ENCODE measurements at places on chromosomes 2 and 18.

GRCh38 chr2:235141411-235142128 is 189.8 kb downstream of the SH3BP4 start:
- no peak for DNase-seq

- DNase-seq: no peak
Measured at GRCh38 chr18:58756148-58756547, 84.9 kb downstream of the MALT1 start.

DNA sequence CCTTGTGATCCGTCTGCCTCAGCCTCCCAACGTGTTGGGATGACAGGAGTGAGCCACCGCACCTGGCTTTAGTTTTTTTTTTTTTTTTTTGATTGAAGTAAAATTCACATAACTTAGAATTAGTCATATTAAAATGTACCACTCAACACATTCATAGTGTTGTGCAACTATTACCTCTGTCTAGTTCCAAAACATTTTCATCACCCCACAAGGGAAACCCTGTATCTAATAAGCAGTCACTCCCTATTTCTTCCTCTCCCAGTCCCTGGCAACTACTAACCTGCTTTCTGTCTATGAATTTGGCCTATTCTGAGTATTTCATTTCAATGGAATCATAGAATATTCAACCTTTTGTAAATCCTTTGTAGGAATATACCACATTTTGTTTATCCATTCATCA is 123.9 kb upstream of the FAM117B start:
- DNase-seq: no peak

- no peak for DNase-seq
Measured at GRCh38 chr2:29119211-29119610, 4.0 kb downstream of the CLIP4 start.

DNA sequence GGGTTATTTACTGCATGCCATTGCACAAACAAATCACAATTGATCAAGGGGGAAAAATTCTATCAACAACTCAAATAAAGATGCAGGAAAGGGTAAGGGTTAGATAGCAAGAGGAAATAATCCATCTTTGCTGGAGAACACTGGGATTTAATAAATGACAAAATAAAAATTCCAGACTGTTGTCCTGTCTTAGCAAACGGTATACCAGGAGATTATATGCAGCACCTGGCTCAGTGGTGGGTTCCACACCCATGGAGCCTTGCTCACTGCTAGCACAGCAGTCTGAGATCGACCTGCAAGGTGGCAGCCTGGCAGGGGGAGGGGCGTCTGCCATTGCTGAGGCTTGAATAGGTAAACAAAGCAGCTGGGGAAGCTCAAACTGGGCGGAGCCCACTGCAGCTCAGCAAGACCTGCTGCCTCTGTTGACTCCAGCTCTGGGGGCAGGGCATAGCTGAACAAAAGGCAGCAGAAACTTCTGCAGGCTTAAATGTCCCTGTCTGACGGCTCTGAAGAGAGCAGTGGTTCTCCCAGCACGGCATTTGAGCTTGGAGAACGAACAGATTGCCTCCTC is 296.5 kb upstream of the THSD7B start:
- no peak for DNase-seq

- no peak for DNase-seq
Measured at GRCh38 chr2:220787251-220787650, 784.9 kb downstream of the EPHA4 start.

DNA sequence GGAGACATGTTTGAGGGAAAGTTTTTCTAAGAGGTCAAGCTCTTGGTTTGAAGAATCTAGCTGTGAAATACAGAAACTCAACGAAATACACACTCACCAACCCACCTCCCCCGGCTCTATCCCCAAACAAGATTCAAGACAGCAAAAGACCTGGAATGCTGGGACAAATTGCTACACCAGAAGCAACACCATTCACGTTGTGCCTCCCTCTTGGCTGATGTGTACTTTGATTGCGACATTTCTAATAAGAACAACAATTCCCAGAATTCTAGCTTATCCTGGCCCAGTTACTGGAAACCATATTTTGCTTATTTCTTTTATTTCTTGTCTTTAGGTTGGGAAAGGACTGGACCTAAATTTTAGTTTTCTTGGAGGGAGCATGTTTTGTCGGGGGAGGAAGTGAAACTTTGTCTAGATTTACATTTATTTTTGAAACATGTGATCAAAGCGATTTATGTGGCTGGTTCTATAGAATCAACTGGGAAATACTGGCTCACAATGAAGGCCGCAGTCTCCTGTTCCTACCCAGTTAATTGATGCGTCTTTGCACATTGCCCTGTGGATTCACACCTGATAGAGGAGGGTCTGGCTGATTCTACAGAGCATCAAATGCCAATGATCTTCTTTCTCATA is 29.6 kb upstream of the LPIN1 start:
- DNase-seq: no peak

- no peak for DNase-seq
Measured at GRCh38 chr2:45121236-45121927, 112.1 kb upstream of the SIX2 start.

- DNase-seq: no peak
Measured at GRCh38 chr2:236993286-236993685, 92.4 kb upstream of the COPS8 start.

- no peak for DNase-seq
Measured at GRCh38 chr2:65182570-65182969, 45.1 kb upstream of the ACTR2 start.

GRCh38 chr2:202690321-202690900 is 55.6 kb downstream of the FAM117B start:
- no peak for DNase-seq

DNA sequence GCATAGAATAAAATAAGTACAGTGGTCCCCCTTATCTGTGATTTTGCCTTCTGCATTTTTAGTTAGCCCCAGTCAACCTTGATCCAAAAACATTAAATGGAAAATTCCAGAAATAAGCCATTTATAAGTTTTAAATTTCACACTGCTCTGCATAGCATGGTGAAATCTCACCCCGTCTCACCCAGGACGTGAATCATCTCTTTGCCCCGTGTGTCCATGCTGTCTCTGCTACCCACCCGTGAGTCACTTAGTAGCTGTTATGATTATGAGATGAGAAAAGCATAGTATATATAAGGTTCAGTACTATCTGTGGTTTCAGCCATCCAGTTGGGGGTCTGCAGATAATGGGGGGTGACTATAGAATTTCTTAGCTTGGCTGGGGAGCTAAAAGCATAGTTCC is 67.3 kb downstream of the RHBDD1 start:
- DNase-seq: no peak

DNA sequence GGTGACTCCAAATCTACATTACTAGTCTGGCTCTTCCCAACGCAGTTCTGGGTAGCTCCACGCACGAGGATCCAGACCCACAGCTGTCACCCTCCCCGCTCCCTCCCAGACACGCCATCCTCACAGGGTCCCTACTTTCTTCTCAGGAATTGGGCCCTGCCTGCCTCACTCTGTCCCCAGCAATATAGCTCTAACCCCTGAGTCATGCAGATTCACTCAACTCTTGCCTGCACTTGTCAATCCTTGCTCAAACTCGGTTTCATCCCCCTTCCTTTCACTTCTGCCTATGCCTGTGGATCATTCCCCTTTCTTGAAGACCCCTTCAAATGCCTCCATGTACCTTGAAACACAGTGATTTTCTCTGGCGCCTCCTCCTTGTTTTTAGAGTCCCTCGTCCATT is 5.0 kb downstream of the ST8SIA5 start:
- DNase-seq: no peak

DNA sequence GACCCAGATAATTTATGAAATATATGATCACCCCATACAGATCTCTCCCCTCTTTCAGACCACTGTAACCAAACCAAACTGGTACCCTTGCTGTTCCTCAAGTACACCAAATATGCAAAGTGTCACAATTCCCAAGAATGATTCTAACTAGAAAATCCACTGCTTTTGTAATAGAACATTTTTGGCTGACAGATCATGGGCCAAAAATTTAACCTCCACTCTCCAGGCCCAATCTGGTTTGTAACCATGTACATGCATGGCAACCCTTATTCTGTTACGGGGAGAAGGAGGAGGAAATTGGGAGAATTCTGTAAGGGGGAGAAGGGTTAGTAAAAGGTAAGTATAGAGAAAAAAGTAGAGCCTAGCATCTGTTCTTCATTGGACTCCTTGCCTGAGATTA is 62.0 kb downstream of the IKZF2 start:
- DNase-seq: no peak

GRCh38 chr18:48920408-48921038 is 30.2 kb downstream of the SMAD7 start:
- no peak for DNase-seq

DNA sequence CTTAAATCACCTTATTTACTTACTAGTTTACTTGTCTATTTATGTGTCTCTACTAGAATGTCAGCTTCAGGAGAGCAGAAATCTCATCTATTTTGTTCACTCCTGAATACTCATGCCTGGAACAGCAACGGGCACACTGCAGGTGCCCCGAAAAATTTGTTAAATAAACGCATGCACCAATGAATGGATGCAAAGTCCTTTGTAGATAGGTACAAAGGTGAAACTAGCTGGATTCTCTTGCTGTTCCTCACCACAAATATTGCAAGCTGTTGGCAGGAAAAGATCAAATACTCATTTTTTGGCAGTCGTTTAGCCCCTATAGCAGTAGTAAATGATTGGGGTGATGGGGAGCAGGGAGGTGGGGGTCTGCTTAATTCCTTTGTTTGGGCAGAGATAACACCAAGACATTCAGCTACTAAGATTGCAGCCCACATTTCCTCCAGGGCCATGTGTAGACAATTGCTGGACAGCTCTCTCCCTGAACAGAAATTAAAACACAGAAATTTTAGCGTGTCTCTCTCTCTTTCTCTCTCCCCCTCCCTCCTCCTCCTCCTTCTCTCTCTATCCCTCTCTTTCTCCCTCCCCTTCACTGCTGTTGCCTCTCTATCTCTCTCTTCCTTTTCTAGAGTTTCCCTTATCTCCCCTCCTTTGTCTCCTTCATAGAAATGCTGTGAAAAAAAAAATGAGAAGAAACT is 5.4 kb downstream of the MARCHF4 start:
- no peak for DNase-seq

DNA sequence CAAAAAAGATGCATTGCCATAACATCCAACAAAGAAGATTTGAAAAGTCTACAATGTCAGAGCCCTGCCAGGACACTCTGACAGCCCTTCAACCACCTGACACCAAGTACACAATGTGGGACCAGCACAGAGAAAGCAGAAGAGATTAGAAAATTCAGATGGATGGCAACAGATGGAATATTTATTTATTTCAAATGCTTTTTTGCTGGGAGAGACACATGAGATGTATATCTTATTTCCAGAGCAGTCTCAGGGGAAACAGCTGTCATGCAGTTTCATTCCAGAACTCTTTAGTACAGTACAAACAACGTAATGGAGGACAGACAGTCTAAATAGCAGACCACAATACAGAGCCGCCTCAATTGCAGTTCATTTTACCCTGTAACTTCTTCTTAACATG is 110.1 kb downstream of the MAIP1 start:
- DNase-seq: no peak

GRCh38 chr2:57440437-57440836 is 606.2 kb upstream of the VRK2 start:
- DNase-seq: no peak

- DNase-seq: no peak
Measured at GRCh38 chr18:75324686-75325257, 102.7 kb downstream of the SMIM21 start.

DNA sequence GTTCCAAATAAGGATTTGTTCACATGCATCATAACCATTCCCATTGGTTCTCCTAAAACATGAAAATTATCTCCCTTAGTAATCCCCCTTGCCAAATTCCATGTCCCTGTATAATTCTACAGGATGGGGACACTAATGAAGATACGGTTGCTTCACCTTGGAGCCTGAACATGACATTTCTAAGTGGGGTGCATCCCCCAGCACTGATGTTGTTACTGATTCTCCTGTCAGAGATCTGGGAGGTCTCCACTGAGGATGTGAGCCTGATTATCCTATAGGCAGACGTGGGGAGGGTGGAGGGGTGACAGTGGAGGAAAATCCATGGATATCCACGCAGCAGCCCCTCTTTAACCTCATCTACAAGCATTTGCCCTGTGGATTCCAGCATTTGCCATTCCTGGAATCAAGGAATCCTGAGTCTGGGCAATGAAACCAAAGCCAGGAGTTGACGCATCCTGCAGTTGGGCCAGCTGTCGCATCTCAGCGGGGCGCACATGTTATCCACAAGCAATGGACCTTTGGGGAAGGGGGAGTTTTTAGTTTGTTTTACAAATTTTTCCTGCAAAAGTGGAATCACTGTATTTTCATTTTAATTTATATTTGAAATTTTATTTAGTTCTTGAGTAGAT is 57.3 kb downstream of the HK2 start:
- no peak for DNase-seq

DNA sequence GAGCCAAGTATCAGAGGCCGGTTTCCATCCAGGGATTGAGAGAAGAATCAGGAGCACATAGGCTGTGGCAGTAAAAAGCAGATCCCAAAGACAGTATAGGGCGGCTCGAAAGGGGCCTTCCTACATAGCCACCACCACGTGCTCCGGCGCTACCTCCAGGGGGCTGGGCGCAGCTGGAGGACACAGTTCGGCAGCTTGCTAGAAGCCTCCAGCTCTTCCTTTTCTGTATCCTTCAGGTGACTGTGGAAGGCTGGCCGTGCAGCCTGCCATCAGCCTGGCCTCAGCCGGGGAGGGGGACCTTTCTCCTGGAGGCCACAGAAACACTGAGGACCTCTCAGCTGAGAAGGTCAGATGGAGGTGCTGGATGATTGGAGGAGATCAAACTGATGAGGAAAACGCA is 183.6 kb upstream of the GLI2 start:
- DNase-seq: no peak

- no peak for DNase-seq
Measured at GRCh38 chr2:23385351-23385747, 370 bp downstream of the KLHL29 start.
